IMR-90 (cell line): ENCODE measurements at places on chromosomes 3 and 15. TPM values are rescaled to one million over a fixed set of nuclear protein-coding genes. Genes with fewer than 3 reads are reported as not detected.
A peak's percentile ranks its signal among the peaks of the same experiment; 100 is the strongest.

Gene CPLX3
- not detected in 2 replicates for total RNA-seq

GRCh38 chr15:33243393-33243792 lies 48.9 kb upstream of the FMN1 start:
- DNase-seq, result peak; percentile 12

Gene TF
- not detected in 2 replicates for total RNA-seq

Gene PLSCR5
- not detected in 2 replicates for total RNA-seq

- DNase-seq, result peak; percentile 40
Observed at GRCh38 chr15:91338766-91339165, 238.7 kb downstream of the SV2B start.

DNA sequence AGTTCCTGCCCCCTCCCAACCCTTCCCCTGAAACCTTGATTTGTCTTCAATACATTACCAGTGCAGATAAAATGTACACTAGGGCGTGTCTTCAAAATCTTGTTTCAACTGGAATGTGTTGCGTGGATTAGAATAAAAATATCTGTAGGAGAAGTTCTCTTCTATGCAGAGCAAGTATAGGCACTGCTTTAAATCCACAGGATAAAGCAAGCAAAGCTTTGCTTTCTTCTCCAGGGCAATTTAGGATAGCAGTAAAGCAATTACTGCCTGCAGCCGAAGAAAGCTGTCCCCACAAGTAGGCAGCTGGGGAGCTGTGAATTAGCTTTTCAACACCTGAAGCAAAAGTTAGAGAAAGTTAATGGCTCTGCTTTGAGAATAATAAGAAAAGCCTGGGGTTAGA lies 329.7 kb upstream of the KCNMB2 start:
- DNase-seq, result no peak

- DNase-seq, result no peak
Observed at GRCh38 chr15:31503256-31503655, 176.6 kb downstream of the KLF13 start.

DNA sequence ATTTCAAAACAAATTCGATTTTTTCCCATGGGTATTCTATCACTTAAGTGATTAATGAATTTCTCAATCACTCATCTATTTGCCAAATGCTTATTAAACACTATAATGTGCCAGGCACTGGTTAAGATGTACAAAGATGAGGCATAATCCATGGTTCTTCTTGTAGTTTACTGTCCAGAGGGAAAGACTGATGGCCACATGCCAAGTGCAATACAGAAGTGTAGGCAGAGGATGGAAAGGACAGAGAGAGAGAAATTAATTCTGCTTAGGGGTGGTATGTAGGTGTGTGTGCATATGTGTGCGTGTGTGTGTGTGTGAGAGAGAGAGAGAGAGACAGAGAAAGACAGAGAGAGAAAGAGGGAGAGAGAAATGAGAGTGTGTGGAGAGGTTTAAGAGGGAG lies 120.8 kb upstream of the CCNL1 start:
- peak; percentile 24 for DNase-seq

GRCh38 chr3:130772129-130772528 lies 25.5 kb upstream of the PIK3R4 start:
- DNase-seq, result no peak

DNA sequence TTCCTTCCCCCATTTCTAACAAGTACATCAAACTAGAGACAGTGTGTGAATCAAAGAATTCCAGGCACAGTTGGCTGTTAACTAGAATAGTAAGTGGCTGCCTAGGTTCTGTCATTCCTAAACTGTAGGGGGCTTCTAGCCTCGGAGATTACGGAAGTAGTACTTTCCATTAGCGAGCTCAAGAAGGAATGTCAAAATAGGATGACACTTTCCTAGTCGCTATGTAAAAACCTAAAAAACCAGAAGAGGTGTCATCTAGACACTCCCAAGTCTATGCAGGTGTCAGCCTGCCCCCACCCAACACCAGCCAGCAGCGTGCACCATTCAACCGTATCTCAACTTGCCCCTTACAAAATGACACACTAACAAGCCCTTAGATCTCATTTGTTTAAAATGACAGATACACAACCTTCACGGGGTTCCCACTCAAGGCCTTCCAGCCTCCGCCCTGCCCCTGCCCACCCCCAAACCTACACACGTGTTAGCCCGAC lies 874 bp downstream of the INO80 start:
- peak; percentile 35 for DNase-seq

Gene PAK6
- total RNA-seq, result not detected in 2 replicates

DNA sequence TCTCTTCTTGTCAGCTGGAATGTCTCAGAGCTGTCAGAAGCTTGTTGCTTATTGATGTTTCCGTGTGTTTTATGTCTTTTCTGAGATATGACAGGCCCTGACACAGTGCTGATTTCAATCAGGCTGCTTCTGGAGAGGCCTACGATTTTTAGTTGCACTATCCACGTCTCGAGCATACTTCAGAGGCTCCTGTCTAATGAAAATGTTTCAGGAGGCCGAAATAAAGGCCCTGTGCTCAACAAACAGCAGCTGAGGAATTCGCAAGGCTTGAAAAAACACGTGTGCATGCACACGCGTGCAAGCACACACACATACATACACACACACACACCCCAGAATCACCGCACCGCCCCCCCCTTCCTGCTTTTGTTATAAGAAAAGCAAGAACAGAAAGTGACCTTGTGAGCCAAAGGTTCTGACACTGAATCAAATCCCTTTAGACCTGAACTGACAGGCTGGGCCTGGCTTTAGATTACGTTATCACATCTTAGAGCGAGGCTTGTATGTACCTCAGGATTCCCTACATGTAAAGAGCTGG lies 296.6 kb downstream of the NR2F2 start:
- DNase-seq, result no peak

- no peak for DNase-seq
Observed at GRCh38 chr15:53580366-53580765, 179.1 kb downstream of the WDR72 start.

Gene KBTBD12
- total RNA-seq, result not detected in 2 replicates

GRCh38 chr15:29090617-29091466 lies 178.8 kb downstream of the NSMCE3 start:
- peak; percentile 11 for DNase-seq

GRCh38 chr15:97234851-97235610 lies 725.5 kb upstream of the ARRDC4 start:
- peak; percentile 39 for DNase-seq

DNA sequence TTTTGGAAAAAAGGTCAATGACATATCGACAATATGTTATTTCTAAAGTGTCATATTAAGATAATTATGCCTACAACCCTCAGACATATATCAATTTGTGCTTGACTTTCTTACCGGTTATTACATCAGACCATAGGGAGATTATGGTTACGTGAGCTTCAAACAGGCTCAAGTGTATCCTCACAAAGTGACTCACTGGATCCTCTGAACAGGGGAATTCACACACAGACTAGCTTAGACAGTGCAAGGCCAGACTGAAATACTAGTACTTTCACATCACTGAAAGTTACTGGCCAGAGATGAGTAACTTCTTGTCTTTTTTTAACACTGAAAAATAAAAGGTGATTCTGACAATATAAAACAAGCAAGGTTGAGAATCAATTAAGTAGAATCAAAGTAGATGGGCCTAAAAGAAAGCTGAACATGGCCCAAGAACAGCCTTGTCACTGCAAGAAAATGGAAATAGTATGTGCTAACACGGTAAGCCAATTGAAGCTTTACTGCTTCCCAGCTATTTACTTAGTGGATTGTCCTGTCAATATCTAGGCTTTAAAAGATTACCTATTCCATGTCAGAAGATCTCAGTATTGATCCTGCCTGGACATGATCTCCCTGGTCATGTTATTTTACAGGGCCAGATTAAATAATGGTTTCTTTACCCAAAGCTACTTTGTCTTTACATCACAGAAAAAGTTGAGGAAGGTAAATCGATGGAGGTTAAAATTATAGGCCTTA lies 848.6 kb downstream of the ROBO1 start:
- DNase-seq, result peak; percentile 98

DNA sequence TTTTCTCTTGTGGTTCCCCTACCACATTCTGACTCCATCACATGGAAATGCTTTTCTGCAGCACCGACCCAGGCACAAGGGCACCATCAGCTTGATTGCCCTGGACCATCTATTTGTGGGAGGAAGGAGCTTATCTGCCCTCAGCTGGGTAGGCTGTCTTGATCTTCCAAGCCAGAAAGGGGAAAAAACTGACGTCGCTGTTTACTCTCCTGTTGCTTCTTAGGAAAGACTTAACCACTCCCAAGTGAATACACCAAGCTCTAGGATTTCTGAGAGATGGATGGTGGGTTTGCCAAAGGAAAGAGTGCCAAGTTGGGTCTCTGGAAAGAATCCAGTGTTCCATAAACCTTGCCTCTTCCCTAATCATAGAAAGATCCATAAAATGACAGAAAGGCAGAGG lies 4.0 kb downstream of the TNFAIP8L3 start:
- DNase-seq, result no peak

- no peak for DNase-seq
Observed at GRCh38 chr15:60121845-60122244, 117.7 kb downstream of the FOXB1 start.

Gene GRIP2
- total RNA-seq, result under 0.01 TPM in 1 of 2 replicates, not detected in the other
